ENCODE measurements at places on chromosomes 12 and 14.

- no peak for DNase-seq
These were observed 184.8 kb upstream of the NTF3 start for GRCh38 chr12:5247144-5247543.

DNA sequence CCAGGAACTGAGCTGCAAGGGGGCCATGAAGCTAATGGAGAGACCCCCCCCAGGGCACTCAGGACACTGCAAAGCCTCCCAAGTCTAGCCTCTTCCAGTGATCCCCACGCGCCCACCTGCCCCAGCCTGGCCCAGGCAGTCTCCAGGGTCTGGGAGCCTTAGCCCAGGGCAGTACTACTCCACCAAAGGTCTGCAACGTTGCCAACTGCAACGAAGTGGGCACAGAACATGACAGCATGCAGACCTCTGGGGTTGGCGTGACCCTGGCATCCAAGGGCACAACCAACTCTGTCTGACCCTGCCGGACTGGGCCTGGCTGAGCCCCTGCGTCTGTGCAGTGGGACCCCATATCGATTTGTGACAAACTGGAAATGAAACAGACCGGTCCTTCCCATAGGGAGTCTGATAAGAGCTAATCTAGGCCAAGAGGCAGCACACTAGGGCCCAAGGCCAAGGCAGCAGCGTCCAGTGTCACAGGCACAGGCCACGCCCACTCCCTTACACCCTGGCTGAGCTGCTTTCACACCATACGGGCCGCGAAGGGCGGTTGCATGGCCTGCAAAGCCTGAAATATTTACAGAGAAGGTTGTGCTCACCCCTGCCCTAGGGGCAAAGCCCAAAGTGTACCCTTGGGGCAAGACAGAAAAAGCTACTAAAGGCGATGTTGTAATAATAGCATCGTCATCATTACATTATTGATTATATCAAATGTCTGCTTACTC, 76.7 kb downstream of the NCOR2 start:
- DNase-seq, result no peak

GRCh38 chr12:83224012-83224411, 537.3 kb downstream of the TMTC2 start:
- DNase-seq, result no peak

DNA sequence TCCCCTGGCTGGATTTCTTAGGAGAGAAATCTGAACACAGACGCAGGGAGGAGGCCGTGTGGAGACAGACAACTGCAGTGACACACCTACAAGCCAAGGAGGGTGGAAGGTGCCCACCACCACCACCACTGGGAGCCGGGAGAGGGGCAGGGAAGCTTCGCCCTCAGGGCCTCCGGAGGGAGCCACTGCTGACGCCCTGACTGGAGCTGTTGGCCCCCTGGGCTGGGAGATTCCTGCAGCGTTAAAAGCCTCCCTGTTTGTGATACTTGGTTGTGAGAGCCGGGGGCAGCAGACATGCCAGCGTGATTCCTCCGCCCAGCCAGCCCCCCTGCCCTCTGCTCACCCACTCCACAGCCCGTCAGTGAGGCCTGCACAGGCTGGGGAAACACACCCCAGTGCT, 72.0 kb downstream of the CHGA start:
- DNase-seq, result no peak

GRCh38 chr14:99754141-99755067, 38.8 kb upstream of the EML1 start:
- DNase-seq, result no peak

- no peak for DNase-seq
These were observed 146.0 kb upstream of the C14orf180 start for GRCh38 chr14:104433401-104434213.

- DNase-seq, result no peak
These were observed 90.3 kb upstream of the EEA1 start for GRCh38 chr12:93019212-93019927.

DNA sequence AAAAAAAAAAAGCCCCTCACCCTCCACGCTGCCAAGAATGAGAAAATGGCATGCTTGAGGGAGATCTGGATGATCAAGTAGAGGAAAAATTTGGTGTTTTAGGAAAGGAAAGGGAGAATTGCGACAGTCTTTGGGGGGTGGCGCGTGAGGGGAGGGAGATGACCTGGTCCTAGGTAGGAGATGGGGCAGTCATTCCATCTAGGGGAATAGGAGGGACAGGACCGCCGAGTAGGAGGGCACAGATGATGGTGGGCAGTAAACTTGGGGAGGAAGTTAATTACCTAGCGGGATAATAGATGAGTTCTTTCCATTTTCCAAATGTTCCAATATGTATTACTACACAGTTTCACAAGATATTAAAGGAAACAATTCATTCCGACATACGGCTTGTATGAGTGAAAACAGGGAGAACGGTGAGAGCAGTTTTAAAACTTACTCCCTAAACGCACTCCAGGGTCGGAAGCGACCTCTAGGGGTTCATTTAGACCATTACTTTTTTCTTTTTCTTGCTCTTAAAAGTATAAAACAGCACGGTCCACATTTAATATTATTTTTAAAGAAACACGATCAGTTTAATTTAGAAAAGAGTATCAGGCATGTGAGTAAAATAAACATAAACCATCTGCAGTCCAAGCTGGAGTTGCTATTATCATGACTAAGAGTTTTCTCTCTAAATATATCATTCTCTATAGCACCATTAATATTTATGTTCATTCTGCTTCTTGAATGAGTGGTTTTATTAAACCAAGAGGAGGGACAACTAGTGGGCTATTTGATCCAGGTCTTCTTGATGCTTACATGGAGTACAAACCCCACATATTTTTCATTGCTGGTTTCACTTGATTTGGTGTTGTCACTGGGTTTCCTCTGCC, 3.0 kb upstream of the FNTB start:
- DNase-seq, result no peak

DNA sequence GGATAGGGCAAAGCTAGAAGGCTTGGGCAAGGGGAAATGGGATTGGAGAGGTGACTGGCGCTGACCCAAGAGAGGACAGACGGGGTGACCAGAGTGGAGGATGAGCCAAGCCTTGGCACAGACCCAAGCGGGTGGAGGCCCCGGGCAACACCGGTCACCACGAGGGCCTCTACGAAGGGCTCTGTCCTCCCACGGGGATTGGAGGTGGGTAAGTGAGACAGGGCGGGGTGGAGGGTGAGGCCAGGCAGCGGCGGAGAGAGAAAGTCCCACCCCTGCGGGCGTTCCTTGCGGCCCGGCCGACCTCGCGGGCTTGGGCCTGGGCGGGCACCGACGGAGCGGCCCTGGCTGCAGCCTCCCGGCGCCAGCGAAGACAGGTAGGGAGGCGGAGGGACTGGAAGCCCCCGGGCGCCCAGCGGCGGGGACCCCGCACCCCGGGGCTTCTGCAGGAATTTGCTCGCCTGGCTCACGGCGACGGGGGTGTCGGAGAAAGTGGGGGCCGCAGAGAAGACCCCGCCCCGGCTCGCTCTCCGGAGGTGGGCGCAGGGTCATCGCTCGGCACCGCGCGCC, at the start of gene PAPLN:
TSS of gene PAPLN (plus strand) at position 288 of the 567 bp plus-strand sequence. CDS start 2,273 bp downstream, outside the sequence.
- peak; percentile 46 for DNase-seq

- DNase-seq, result no peak
These were observed 30.7 kb downstream of the MAP4K5 start for GRCh38 chr14:50501642-50502041.

Measured in H54 (cell line).